ENCODE measurements at places on chromosomes 2 and 18.

DNA sequence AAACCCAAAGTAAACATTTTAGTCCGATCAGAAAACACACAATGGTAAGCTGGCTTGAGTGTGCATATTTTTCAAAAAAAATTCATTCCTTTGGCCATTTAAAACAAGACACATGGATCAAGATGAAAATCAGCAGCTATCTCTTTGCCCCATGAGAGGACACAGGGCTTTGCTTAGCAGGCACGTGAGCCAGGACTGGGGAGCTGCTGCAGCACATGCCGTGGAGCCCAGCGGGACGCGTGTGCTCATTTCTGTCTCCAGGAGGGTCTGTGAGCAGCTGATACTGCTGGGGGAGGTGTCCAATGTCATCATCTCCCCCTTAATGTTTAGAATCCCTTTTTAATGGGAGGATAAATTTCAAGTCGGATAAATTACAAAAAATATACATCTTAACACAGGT, 49.8 kb upstream of the CNGA3 start:
- DNase-seq = no peak

GRCh38 chr2:241541564-241542277, 16.8 kb upstream of the BOK start:
- no peak for DNase-seq

GRCh38 chr18:29594493-29594892, 1417.6 kb upstream of the CDH2 start:
- no peak for DNase-seq

- DNase-seq = peak; percentile 58
Measured at GRCh38 chr18:62982600-62983251, 267.4 kb downstream of the PHLPP1 start.

- no peak for DNase-seq
Measured at GRCh38 chr2:98793897-98794830, 63.2 kb upstream of the MGAT4A start.

DNA sequence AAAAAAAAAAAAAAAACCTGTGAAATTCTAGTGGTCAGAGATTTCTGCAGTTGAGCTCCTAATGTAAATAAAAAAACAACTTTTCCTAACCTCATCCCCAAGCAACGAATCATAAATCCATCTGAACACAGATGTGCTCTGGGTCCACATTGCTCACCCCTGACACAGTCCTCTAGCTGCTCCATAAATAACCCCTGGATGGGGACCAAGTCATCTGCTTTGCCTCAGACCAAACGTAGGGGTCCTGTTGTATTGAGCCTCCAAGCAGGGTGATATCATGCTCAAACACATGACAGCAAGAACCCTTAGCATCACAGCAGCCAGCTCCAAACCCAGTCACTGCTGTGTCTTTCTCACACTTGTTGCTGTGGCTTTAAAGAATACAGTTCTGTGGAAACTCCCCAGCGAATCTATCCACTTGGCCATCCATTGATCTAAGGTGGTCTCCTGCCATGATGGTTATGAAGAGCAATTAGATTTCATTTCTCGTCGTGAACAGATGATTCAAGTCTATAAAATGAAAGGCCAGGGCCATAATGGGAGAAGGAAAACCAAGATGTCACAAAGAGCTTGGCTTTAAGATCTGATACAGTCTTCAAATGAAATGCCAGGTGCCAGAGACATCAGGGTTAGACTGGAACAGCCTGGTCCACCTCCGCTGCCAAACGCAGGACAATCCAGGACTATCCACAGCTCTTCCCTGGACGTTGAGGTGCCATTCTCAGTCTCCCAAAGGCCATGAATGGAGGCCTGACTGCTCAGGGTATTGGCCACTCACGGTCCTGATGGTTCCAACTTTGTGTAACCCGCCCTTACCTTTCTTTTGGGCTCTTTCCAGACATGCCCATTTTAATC, 39.0 kb downstream of the TBC1D8 start:
- no peak for DNase-seq

GRCh38 chr2:165897726-165898125, 55.9 kb downstream of the TTC21B start:
- no peak for DNase-seq

DNA sequence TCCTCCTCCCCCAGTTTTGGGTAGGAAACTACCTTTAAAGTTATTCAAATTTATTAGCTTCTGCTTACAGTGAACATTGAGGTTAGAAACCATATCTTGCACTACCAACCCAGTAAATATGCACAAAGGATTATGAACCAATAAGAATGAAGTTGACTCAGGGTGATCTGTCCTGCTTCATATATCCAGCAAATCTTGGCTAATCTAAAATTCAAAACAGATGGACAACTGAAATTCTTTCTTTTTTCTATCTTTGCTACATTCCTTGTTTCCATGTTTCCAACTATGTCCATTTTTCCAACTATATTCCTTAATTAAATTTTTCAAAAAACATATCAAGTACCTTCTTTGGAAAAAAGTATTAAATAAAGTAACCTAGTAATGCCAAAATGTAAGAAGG, 149.3 kb downstream of the FAM124B start:
- DNase-seq = no peak

GRCh38 chr2:41720331-41721251, 327.2 kb upstream of the PKDCC start:
- no peak for DNase-seq

DNA sequence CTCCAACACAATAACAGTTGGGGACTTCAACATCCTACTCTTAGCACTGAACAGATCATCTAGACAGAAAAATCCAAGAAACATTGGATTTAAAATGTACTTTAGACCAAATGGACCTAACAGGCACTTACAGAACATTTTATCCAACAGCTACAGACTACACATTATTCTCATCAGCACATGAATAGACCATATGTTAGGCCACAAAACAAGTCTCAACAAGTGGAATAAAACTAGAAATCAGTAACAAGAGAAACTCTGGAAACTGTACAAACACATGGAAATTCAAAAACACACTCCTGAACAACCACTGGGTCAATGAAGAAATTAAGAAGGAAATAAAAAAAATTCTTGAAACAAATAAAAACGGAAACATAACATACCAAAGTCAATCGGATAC, 117.5 kb downstream of the ACVR1 start:
- no peak for DNase-seq

GRCh38 chr2:46985512-46985911, 69.9 kb upstream of the MCFD2 start:
- peak; percentile 32 for DNase-seq

All from CD4-positive, alpha-beta T cell treated with Interleukin-4 for 4 hours (primary cell).